ENCODE measurements at places on chromosomes 12 and 14.

DNA sequence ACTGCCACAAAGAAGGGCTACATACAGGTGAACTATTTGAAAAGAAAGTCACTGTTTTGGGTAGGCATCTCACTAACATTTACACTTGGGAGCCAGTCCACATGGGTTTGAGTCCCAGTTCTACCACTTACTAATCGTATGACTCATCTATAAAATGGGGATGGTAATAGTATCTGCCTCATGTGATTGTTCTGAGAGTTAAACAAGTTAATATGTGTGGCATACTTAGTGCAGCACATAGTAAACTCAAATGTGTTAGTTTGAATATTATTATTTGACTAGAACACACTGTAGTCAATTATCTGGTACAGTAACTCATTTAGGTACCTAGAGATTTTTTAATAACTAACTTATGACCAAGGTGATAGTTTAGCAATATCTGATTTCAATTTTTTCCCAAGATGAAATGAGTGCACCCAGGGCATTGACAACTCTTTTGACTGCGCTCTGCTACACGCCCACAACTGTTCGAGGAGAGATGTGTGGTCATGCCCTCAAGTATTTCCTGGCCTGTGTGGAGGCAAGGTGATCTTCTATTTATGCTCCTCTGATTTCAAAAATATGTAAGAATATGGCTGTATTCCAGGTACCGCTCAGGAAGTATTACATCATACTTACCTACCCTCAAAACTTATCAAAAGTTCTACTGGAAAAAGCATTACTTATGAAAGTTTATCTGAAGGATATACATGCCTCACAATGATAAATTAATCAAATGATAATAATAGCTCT is 210.6 kb upstream of the EGLN3 start:
- ATAC-seq: peak; percentile 84

DNA sequence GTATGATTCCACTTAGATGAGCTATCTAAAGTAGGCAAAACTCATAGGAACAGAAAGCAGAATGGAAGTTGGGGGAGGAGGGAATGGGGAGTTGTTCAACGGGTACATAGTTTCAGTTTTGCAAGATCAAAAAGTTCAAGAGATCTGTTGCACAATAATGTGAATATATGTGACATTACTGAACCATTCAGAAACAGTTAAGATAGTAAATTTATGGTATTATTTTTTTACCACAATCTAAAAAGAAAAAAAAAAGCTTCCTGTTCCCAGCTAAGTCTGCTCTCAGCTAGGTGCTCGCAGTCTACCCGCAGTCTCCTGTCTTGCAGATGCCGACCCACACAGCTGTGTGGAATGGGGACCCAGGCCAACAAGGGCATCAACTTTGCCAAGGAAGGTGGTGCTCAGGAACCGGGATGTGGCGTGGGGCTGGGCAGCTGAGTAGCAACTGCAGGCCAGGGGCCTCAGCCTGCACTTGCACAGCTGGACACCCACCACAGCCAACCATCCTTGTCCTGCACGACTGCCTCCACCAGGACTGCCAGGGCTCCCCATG is 15.3 kb upstream of the ANO6 start:
- peak; percentile 43 for ATAC-seq

DNA sequence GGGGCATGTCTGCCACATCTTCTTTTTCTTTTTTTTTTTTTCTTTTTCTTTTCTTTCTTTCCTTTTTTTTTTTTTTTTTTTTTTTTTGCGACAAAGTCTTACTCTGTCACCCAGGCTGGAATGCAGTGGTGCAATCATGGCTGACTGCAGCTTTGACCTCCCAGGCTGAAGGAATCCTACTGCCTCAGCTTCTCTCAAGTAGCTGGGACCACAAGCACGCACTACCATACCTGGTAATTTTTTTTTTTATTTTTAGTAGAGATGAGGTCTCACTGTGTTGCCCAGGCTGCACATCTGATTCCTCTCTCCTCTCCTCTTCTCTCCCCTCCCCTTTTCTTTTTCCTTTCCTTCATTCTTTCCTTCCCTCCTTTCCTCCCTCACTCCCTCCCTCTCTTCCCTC is 18.5 kb downstream of the SLC15A5 start:
- ATAC-seq: no peak

GRCh38 chr14:61376314-61376713 is 54.9 kb downstream of the PRKCH start:
- ATAC-seq: no peak

GRCh38 chr12:81465876-81466275 is 293.3 kb downstream of the PPFIA2 start:
- no peak for ATAC-seq

DNA sequence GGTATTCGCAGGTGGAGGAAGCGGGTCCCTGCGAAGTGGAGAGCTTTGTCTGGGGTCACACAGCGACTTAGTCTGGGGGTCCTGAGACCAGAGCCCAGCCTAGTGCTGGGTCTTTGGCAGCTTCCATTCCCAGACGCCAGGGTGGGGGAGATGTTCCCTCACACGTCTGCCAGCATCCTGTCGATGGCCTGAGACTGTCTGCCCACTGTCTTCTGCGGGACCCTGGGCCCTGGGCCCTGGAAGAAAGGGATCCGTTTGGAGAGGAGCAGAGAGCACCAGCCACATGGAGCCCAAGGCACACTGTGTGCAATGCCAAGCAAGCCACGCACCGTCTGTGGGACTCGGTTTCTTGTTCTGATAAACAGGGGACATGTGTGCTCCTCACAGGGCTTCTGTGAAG is 197.2 kb downstream of the KIF26A start:
- ATAC-seq: no peak

- no peak for ATAC-seq
Measured at GRCh38 chr12:32344047-32344446, 55.3 kb upstream of the FGD4 start.

GRCh38 chr12:58387199-58387598 is 445.8 kb downstream of the ATP23 start:
- ATAC-seq: no peak

- ATAC-seq: no peak
Measured at GRCh38 chr12:50453872-50454271, 50.9 kb upstream of the DIP2B start.

DNA sequence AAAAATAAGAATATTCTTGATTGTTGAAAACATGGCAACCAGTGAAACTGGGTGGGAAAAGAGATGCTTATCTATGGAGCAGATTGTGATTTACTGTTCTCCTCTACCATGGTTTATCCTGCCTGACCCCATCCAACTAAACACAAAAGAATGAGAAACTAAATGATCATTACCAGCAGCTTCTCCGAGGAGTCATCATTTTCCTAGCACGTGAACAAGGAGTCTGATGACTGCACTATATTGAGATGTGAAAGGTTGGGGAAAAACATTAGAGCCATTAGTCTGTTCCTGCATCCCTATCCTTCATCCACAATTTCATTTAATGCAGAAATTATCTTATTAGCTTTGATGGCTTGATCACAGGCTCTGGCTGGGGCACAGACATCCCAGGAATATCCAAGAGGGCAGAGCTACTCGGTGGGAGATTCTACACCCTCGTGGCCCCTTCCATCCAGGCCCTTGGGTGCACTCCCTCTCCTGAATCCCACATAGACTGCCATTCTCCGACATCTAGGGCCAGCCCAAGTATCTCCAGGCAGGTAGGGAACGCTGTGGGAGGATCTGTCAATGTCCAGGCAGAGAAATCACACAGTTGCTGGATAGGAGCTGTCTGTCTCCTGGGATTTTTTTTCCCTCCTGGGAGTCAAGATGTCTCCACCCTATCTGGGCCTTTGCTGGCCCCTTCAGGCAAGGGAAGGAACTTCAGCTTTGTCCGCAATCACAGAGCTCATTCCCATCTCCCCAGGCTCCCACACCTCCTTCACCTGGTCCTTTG is 43.3 kb upstream of the DHRS4 start:
- ATAC-seq: peak; percentile 42

GRCh38 chr12:50518090-50518489 is 13.3 kb downstream of the DIP2B start:
- no peak for ATAC-seq

DNA sequence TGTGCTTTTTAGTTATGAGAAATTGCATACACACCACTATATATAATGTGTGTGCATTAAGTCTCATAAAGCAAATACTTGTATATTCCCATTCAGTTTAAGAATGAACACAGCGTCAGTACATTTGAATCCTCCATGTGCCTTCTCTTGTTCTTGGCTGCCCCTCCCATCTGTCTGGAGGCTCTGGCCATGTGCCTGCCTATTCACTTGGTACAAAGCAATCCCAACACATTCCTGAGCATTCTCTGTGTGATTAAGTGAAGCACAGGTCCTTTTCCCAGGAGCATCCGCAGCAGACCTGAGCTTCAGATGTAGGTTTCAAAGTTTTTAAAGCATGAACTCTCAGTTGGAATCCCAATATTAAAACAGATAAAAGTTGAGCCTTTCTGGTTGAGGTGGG is 58.7 kb downstream of the POLR3B start:
- ATAC-seq: no peak

- ATAC-seq: no peak
Measured at GRCh38 chr14:35750202-35750904, 58.7 kb downstream of the RALGAPA1 start.

DNA sequence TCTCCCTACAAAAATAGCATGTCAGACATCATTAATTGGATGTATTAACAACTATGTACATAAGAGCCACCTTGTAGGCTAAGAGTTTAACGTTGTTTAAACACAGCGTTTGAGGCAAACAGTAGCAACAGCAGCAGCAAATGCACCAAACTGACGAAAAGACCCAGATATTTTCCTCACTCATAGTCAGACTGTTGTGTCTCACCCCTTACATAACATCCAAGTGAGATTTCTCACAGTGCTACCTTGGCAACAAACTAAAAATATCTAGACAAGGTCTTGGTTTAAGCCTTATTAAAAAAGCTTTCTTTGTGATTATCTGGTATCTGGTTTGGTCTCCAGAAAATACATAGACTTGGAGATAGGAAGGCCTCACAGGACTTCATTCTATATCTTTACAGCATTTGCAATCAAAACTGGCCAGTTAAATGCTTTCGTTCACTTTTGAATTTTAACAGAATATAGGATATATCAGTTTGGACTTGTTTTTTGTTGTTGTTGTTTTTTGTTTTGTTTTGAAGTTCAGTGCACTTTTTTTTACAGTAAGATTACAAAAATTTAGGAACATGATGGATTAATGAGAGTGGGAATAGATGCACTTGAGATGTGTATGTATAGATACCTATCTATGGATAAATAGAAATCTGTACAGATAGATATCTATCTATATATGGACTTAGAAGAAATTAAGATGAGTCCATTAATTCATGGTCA is 4.1 kb downstream of the BHLHE41 start:
- no peak for ATAC-seq

GRCh38 chr14:64364907-64365306 is 23.2 kb upstream of the MTHFD1 start:
- no peak for ATAC-seq

GRCh38 chr12:8665759-8666158 is 3.1 kb upstream of the MFAP5 start:
- no peak for ATAC-seq

GRCh38 chr12:87848248-87848868 is 180.8 kb downstream of the C12orf50 start:
- ATAC-seq: no peak

GRCh38 chr12:15662983-15663659 is 126.1 kb downstream of the EPS8 start:
- ATAC-seq: no peak

DNA sequence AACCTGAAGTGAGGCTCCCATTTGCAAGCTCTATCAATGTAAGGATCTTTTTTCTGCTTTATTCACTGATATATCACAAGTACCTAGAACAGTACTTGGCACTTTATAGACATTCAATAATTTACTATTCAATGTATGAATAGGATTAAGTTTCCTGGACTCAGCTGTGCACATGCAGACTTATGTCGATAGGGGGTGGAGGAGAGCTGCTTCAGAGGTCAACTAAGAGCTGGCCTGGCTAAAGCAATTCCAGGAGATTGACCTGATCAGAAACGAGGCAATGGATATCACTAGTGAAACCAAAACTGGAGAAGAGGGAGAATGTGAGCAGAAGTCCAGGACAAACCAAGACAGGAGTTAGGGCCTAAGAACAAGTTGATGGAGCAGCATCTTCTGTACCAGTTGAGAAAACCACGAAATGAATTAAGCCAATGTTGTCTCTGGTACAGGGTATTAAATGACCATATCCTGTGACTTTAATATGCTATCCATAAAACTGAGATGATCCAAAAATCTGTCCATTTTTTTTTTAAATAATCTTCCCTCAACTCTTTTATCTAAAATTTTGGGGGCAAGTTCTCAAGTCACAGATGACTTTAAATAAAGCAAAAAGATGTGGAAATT is 169.2 kb downstream of the PIK3C2G start:
- ATAC-seq: no peak

- no peak for ATAC-seq
Measured at GRCh38 chr12:132124766-132125425, 19.2 kb downstream of the DDX51 start.

- ATAC-seq: no peak
Measured at GRCh38 chr14:101355284-101355683, 206.0 kb upstream of the DIO3 start.

DNA sequence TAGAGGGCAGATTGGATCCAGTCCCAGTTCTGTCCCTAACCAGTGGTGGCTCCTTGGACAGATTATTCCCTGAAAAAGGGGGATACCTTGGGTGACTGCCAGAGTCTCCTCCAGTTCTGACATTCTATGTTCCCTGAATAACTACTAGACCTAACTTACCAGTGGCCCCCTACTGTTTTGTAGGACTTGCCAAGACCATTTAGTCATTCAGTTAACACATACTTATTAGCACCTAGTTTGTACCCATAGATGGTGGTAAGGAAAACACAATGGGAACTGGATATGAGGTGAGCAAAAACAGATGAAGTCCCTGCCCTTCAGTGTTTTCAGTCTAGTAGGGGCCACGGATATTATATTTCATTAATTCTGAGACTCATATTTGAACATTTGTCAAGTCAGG is 3.5 kb downstream of the PRPF40B start:
- ATAC-seq: no peak

DNA sequence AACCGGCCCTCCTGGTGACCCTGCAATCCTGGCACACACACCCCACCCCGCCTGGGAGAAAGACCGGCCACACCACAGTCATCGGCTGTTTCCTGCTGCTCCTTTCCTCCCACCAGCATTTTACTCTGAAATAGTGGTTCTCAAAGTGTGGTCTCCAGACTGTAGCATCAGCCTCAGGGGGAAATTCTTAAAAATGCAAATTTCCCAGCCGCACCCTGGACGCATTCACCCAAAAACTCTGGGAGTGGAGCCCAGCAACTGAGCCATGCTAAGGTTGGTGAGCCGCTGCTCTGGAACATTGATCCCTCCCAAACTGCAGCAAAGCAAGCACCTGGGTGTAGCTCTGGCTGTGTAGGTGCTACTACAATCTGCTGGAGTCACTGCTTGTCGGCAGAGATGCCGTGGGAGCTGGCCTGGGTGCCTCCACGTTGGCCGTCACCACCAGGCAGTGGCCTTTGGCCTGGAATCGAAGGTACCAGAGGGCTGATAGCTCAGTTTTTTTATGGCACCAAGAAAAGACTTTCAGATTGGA is 38.4 kb upstream of the BCL2L14 start:
- peak; percentile 22 for ATAC-seq
